ENCODE measurements at places on chromosomes 1 and 21.
A peak's percentile ranks its signal among the peaks of the same experiment; 100 is the strongest.

GRCh38 chr1:109225308-109225707 lies 11.6 kb downstream of the SARS1 start:
- DNase-seq = no peak

GRCh38 chr1:74913978-74914377 lies 181.0 kb downstream of the TYW3 start:
- DNase-seq = no peak

DNA sequence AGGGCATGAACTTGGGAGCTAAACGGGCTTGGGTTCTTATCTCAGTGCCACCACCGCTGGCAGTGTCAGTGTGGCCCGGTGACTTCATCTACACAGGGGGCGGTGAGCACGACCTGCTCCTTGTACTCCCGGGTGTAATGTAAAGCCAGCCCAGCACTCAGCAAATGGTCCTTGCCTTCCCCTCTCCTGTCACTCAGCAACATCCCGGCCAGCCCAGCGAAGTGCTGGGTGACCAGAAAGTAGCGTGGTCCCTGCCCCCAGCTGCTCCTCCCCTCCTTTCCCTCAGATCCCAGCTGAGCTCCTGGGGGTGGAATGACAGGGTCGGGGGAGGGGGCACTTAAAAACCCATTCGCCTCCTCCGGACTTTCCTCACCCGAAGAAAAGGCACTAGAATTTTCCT lies 7.2 kb downstream of the KCNN3 start:
- DNase-seq = peak; percentile 45

- peak; percentile 6 for DNase-seq
These were observed 30.5 kb upstream of the COA6 start for GRCh38 chr1:234342774-234343173.

DNA sequence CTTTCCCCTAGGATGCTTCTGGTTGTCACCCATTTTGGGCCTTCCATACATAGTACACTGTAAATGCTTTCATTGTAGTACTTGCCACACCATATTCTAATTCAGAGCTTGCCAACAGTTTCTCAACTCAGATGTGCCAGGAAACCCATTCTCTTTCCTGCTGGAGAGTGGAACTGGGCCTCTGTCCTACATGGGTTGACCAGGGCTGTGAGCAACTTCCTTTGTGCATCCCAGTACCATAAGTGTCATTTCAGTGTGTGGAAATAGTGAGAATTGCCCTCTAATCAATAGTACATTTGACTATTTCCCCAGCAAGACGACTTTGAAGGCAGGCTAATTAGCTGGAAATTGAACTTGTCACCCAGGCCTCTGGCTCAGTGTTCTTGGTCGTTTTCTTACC lies 74.8 kb downstream of the MTR start:
- DNase-seq = no peak

GRCh38 chr1:55255901-55256300 lies 40.7 kb upstream of the USP24 start:
- DNase-seq = no peak

GRCh38 chr1:27659497-27660299 lies 12.3 kb downstream of the IFI6 start:
- DNase-seq = peak; percentile 92

DNA sequence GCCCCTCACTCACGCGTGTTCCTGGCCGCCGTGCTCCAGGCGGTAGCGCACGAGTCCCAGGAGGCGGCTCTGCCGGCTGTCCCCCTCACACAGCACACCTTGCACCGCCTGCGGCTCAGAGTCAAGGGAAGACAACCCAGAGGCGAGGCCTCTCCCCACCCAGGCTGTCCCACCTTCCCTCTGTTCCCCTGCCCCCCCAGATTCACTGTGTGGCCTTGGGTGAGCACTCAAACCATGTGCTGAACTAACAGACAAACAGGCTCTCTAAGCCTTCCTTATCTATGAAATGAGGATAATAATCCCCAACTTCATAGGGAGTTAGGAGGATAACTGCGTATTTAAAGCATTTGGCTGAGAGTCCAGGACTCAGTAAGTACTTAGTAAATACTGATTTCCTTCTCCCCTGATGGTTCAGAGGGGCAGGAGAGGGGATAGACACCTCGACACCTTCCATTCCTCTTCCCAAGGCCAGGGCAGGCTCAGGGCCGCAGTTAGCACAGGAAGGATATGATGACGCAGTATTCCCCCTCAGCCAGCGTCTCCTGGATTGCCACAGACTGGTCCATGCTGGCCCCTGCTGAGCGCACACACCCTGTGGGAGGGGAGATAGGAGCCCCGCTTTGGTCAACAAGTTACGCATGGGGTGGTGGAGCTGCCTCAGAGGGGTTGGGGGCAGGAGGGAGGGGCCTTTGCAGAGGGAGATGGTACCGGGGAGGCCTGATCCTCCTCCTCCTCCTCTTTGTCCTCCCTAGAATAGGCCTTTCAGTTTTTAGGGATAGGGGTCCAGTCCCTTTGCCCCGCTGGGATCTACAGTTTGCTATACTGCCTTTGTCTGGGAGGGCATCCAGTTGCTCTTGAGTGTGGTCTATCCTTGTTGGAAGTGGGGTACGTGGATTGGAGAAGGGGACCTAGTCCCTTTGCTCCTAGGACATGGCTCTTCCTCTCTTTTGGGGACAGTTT lies 830 bp downstream of the INPP5B start:
- no peak for DNase-seq

- DNase-seq = no peak
These were observed 18.8 kb downstream of the RHBG start for GRCh38 chr1:156387870-156388173.

- no peak for DNase-seq
These were observed 9.8 kb downstream of the PLA2G5 start for GRCh38 chr1:20079661-20080305.

GRCh38 chr1:185991266-185991665 lies 257.1 kb downstream of the HMCN1 start:
- no peak for DNase-seq

DNA sequence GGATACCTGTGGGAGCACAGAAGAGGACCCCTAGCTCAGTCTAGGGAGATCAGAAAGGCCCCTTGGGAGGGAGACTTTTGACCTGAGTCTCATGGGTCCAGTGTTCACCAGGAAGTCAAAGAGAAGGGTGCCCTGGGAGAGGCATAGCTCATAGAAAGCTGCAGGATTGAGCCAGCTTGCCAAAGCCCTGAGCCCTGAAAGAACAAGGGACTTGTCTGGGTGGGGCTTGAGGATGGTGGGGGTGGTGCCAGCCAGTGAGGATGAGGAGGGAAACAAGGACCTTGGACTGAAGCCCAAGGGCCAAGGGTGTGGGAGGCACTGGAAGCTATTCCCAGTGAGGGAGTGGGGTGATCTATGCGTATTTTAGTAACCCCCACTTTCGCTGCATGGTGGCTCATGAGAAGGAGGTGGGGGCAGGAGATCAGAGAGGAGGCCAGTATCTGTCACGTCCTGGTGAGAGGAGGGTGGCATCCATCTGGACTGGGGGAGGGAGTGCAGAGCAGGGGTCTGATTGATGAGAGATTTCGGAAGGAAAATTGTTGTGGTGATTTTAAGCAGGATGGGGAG lies 28.4 kb downstream of the DMBX1 start:
- no peak for DNase-seq

GRCh38 chr21:30391492-30392025 lies 4.3 kb upstream of the KRTAP13-1 start:
- DNase-seq = no peak

DNA sequence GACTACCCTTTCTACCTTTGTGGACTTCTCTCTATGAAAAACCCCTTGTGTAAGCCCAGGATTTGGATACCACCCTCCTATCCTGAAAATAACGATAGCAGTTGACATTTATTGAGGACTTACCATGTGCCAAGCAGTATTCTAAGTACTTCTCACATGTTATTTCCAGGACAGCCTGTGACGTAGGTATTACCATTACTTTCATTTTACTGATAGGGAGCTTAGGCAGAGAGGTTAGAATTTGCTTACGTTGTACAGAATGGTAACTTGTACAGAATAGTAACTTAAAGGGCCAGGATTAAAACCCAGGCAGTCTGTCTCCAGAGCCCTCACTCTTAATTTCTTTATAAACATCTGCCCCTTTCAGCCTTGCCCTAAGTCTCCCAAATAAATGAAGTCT lies 138.3 kb downstream of the NTMT2 start:
- no peak for DNase-seq

GRCh38 chr1:43879414-43879813 lies 54.2 kb upstream of the ARTN start:
- no peak for DNase-seq

- DNase-seq = no peak
These were observed 131.2 kb downstream of the PLXNA2 start for GRCh38 chr1:208113011-208113410.

DNA sequence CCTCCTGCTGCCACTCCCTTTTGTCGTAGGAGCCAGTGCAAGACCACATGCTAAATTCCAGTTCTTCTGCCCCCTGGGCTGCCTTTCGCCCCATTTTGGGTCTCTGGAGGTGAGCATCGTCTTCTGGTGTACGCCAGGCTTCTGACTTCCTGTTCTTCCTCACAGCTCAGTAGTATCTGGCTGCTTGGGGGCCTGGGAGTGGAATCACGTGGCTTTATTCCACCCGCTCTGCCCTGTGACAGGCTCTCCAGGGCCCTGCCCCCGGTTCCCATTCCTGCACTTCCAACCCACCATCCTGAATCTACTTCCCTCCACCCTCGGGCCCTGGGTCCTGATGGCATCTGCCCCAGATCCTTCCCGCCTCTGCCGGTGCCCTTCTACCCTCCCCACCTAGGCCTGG lies 3.6 kb downstream of the NFASC start:
- DNase-seq = no peak

- DNase-seq = peak; percentile 43
These were observed 552 bp upstream of the ZNF496 start for GRCh38 chr1:247332215-247332622.

GRCh38 chr1:62724430-62724829 lies 36.2 kb upstream of the DOCK7 start:
- no peak for DNase-seq

- DNase-seq = peak; percentile 25
These were observed 22.2 kb upstream of the SCAF4 start for GRCh38 chr21:31753949-31754707.
